Activated T-cell treated with anti-CD3 and anti-CD28 coated beads, Interleukin-2, amount 50 U/mL, for 24 hours (primary cell): ENCODE measurements at places on chromosomes 4 and X.

DNA sequence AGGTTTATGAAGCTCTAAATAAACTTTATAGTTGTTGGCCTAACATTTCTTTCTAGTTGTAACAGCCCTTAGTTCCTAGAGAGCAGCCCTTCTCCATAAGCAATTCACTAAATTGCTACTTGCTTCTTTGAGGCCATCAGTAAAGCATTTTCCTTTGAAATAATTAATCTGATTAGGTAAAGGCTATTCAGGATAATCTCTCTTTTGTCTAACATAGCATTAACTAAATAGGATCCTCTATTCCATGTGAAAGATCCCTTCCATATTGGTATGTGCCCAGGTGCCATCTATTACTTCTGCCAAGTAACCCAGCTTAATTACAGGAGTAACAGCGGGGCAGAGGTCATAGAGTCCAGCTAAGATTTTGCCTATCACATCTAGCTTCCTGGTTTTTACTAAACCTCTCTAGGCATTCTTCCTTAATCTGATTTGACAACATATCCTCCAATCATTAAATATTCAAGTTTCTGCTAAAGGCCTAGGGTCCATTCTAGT lies 1408.0 kb downstream of the PCDH18 start:
- no peak for DNase-seq

GRCh38 chrX:153411255-153411987 lies at the start of gene ZFP92:
Gene ZFP92 (plus strand): TSS chrX:153411472. CDS start chrX:153418323, 6,851 bp downstream.
- DNase-seq: peak; percentile 71

DNA sequence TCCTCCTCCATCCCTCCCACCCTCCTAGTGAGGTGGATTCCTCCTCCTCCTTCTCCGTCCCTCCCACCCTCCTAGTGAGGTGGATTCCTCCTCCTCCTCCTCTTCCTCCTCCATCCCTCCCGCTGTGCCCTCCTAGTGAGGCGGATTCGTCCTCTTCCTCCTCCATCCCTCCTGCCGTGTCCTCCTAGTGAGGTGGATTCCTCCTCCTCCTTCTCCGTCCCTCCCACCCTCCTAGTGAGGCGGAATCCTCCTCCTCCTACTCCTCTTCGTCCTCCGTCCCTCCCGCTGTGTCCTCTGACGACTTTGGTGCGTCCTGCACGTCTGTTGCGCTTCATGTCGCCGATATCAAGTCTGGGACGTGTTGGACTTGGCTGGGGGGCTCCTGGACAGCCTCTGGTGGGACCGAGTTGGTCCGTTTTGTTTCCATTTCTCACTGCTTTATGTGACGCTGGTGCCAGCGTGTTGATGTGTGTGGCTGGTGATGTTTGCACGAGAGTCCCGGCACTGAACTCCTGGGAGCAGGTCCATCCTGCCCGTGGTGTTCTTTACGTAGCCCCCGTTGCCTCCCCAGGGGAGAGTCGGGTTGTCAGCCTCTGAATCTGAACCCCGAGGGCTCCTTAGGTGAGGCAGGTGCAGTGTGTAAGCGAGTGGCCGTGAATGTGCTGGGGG lies 5.4 kb downstream of the AKAP17A start:
- DNase-seq: no peak

GRCh38 chr4:52863324-52863723 lies 1.2 kb downstream of the RASL11B start:
- no peak for DNase-seq

- no peak for DNase-seq
Measured at GRCh38 chrX:30620980-30621618, 32.1 kb upstream of the GK start.
